ENCODE measurements at places on chromosomes 1 and 21. TPM values are rescaled to one million over a fixed set of nuclear protein-coding genes. Genes with fewer than 3 reads are reported as not detected.

RAB7B gene
- 0.09 TPM for total RNA-seq

FAM72D gene
- 0.94 TPM for total RNA-seq

ACTL8 gene
- not detected for total RNA-seq

KRTAP21-2 gene
- not detected for total RNA-seq

PLA2G2A gene
- not detected for total RNA-seq

ASCL5 gene
- not detected for total RNA-seq

GSTM1 gene
- 2.7 TPM for total RNA-seq

CASQ1 gene
- total RNA-seq, result not detected

SV2A gene
- 1.6 TPM for total RNA-seq

BTG3 gene
- total RNA-seq, result 14.4 TPM

ECM1 gene
- total RNA-seq, result 0.27 TPM

OR2L5 gene
- total RNA-seq, result not detected

CCDC190 gene
- 10.4 TPM for total RNA-seq

TNFRSF9 gene
- 0.27 TPM for total RNA-seq

S100A5 gene
- total RNA-seq, result not detected

LINGO4 gene
- total RNA-seq, result not detected

KCNK1 gene
- 0.45 TPM for total RNA-seq

MX2 gene
- total RNA-seq, result 0.18 TPM

LRRC38 gene
- total RNA-seq, result not detected

RHD gene
- not detected for total RNA-seq

FCER1A gene
- not detected for total RNA-seq

AKR7A3 gene
- 0.28 TPM for total RNA-seq

HMCN1 gene
- 7.2 TPM for total RNA-seq

AMPD1 gene
- not detected for total RNA-seq

ATP6V1G3 gene
- total RNA-seq, result not detected

S100A9 gene
- total RNA-seq, result 0.18 TPM

DMBX1 gene
- total RNA-seq, result not detected

SMCP gene
- not detected for total RNA-seq

SYPL2 gene
- not detected for total RNA-seq

EPB41 gene
- 26.1 TPM for total RNA-seq

ADGRL2 gene
- total RNA-seq, result 63.3 TPM

CD5L gene
- total RNA-seq, result not detected

RYR2 gene
- not detected for total RNA-seq

OR2T33 gene
- total RNA-seq, result not detected

OR2L13 gene
- total RNA-seq, result not detected

TSPEAR gene
- total RNA-seq, result not detected
